ENCODE measurements at places on chromosomes 4 and X.

- peak; percentile 54 for DNase-seq
Measured at GRCh38 chr4:139749338-139749737, 83.7 kb downstream of the MGST2 start.

GRCh38 chr4:168880072-168880675 is 129.9 kb downstream of the CBR4 start:
- no peak for DNase-seq

- no peak for DNase-seq
Measured at GRCh38 chr4:8554555-8555100, 25.6 kb upstream of the GPR78 start.

DNA sequence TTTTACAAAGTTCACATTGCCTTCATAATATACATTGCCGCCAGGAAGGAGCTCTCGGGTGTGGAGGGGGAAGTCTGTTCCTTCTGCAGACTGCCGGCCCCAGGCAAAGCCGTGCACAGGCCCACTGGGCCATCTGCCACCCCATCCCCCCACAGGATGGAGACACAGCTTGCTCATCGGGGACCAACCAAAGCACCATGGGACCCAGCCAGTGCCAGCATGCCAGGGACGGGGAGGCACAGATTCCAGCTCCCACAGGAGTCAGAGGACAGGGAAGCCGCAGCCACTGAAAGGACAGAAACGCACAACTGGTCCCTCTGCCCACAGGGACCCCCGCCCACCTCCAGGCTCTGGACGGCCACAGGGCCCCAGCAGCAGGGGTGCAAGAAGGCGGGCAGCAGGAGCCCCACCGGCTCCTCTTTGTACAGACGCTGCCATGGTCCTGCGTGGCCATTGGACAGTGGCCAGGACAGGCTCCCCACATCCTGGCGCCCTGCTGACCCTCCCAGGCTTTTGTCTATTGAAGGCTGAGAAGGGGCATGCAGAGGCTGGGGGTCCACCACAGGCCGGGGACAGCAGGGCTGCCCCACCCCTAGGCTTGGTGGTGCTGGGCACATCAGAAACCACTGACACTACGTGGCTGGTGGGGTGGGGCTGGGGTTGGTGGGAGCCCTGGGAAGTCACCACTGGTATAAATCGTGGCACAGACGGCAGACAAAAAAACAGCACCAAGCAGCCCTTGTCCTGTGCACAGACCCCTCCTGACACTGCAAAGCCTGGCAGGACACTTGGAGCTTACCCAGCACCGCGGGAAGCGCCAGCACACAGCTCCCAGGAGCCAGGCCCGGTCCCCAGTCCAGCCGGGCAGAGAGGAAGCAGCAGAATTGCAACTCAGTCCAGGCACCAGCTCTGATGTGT is 89.0 kb downstream of the FAM53A start:
- no peak for DNase-seq

All from lung microvascular endothelial cell (primary cell).